ENCODE measurements at places on chromosomes 7 and 10. TPM values are rescaled to one million over a fixed set of nuclear protein-coding genes. Genes with fewer than 3 reads are reported as not detected.

Gene LRRC4
- total RNA-seq: not detected

Gene TPST1
- total RNA-seq: 24.7 TPM

Gene GIMAP8
- total RNA-seq: not detected

Gene IQUB
- not detected for total RNA-seq

Gene SHTN1
- total RNA-seq: 9.5 TPM

Gene PKD2L1
- total RNA-seq: not detected
